Brain microvascular endothelial cell (primary cell): ENCODE measurements at places on chromosomes 2 and 18.

- no peak for DNase-seq
Observed at GRCh38 chr2:23138701-23139100, 246.3 kb upstream of the KLHL29 start.

GRCh38 chr2:186612555-186613440 is 22.9 kb downstream of the ITGAV start:
- DNase-seq: no peak

- DNase-seq: no peak
Observed at GRCh38 chr2:219648176-219648575, 20.7 kb downstream of the SLC4A3 start.

DNA sequence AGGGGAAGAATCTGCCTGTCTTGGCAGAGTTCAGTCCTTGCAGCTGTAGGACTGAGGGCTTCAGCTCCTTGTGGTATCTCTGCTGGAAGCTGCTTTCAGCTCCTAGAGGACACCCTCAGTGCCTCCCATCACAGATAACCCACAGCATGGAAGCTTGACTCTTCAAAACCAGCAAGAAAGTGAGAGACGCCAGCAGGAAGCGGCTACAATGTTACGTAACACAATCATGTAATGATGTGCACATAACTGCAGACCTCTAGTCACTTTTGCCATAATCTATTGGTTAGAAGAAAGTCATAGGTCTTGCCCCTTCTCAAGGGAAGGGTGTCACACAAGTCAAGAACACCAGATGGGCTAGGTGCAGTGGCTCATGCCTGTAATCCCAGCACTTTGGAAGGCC is 69.1 kb upstream of the AFF3 start:
- no peak for DNase-seq

DNA sequence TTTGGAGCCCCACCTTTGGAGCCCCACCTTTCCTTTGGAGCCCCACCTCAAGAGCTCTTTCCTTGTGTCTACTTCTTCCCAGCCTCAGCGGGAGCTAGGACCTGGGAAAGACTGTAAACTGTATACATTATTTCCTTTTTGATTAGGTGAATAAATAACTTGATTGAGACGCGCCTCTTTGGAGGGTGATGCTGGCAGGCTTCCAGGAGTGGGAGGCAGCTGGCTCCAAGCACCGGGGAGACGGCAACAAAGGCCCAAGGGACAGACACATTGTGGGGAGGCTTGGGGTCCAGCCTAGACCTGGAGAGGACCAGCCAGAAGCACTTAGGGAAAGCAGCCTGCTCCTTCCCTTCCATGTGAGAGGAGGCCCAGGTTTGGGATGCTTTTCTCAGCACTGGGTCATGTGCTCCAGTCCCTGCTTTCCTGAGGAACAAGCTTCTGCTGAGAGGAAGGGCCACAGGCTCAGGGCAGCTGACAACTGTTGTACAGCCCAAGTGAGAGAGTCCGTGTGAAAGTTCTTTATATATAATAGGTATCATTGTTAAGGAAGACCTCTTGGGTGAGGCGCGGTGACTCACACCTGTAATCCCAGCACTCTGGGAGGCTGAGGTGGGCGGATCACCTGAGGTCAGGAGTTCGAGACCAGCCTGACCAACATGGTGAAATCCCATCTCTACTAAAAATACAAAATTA is 297.2 kb upstream of the SLC14A2 start:
- DNase-seq: no peak

- no peak for DNase-seq
Observed at GRCh38 chr2:214904634-214905033, 95.2 kb upstream of the BARD1 start.
